ENCODE measurements at places on chromosomes 6 and 20.

DNA sequence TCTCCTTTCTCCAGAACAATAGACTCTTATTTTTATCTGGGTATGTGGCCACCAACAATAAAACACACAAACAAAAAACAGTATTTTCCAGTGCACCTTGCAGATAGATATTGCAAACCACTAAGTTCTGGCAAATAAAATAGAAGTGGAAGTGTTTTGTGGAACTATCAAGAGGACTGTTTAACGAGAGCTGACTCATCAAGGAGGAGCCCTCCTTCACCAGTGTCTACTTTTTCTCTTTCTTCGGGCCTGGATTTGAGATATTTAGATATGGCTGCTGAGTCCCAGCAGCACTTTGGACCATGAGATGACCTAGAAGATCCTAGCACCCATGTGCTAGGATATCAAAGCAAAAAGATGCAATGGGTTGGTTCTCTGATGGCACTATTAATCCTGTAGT, 154.7 kb downstream of the AIG1 start:
- no peak for DNase-seq

DNA sequence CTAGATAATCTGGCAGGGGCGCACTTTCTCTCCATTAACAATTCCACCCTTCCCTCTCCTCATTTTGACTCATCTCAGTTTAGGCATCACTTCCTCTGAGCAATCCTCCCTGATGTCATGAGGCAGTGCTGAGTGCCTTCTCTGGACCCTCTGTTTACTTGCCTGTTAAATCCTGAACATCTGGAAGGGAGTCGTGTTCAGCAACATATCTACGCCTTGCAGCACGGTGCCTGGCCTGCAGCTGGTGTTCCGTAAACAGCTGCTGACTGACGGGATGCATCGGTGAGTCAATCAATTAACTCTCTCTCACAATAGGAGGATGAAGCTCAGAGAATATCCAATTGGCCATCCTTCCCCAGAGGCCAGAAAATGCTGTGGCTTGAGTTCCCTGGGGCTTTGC, 613.5 kb downstream of the PTPRT start:
- no peak for DNase-seq

DNA sequence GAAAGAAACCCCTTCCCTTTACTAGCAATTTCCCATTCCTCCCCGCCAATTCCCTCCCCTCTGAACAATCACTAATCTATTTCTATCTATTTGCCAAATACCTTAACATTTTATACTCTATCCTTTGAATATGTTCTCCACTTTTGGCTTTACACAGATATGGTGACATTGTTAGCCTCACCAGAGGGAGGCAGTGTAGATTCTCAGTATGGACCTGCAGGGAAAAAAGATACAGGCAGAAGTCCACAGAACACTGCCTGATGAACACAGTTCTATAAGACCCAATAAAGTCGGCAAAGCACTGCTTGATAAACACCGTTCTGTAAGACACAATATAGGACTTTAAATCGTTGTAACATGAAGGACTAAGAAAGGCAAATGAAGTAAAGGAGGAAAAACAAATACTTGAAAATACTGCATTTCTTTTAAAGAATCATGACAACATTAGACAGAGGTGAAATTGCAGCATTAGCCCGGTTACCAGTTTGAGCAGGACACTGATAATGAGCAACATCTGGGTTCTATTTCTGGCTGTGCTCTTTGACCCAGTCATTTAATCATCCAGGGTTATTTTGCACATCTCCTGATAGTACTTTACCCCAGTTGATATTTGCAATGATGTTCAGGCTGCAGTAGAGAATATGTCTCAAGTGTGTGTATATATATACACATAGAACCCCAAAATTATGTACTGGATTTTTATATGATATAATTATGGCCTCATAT, 296.8 kb downstream of the UTRN start:
- DNase-seq, result no peak

GRCh38 chr6:26021001-26021349, 58.4 kb downstream of the TRIM38 start:
- no peak for DNase-seq

GRCh38 chr20:20020908-20021307, 3.7 kb downstream of the NAA20 start:
- no peak for DNase-seq

GRCh38 chr20:8490076-8490830, 358.2 kb downstream of the PLCB1 start:
- DNase-seq, result no peak

- DNase-seq, result no peak
Observed at GRCh38 chr20:16418616-16419015, 154.6 kb downstream of the KIF16B start.

DNA sequence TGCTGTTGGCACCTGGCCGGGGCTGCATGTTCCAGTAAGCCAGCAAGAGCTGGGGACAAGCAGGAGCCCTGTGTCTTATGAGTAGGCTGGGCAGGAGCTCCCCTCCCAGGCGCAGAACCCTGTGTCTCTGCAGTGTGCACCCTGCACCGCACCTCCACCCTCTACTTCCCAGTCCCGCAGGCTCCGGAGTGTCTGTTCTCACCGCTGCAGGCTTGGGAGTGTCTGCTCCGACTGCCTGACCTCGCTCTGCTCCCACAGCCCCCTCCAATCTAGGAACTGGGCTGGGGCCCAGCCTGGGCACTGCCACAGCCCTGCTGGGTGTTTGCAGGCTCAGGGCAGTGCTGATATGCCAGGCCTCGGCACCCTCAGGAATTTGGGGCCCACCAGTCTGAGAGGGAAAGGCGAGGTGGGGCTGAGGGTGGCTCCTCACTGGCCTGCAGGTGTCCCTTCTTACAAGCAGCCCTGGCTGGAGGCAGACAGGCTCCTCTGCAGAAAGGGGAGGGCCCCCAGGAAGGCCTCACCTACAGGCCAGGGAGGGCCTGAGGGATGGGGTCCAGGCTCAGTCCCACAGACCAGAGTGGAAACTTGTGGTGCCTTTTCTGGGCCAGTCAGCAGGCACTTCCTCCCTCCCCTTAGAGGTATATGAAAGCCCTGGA, 871.6 kb upstream of the GJE1 start:
- DNase-seq, result no peak

DNA sequence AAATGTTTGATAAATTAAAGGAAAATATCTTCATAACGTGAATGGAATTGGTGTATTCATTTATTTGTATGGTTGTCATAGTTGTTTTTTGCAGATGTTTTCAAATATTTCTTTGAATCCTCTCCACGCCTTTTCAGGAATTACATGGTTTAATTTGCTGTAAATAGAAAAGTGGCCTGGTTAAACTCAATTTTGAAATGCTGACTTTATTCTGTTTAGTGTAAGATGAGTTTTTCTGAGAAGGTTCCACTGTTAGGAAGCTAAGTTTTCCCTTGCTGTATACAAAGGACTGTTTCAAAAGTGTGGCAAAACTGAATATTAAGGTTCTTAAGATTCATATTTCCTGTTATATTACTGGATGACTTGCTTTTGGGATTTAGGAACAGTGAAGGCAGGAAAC, 503 bp upstream of the ZC2HC1B start:
- no peak for DNase-seq

DNA sequence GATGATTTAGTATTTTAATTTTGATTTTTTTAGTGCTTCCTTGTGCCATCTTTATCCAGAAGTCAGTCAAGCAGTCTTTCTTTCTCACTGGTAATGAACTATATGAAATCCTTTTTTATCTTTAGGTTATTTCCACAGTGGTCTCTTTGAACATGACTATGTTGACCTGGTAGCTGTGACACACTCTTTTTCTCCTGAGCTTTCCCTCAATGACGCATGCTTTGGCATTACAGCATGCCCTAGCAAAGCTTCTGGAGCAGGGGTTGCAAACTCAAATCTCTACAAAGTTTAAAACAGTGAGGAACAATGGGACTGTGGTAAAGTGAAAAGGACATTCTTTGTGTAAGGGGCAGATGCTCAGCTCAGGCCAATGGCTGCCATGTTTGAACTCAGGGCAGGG, 4.5 kb upstream of the PLAGL1 start:
- no peak for DNase-seq

GRCh38 chr6:111803371-111803770, 69.9 kb downstream of the FYN start:
- no peak for DNase-seq

DNA sequence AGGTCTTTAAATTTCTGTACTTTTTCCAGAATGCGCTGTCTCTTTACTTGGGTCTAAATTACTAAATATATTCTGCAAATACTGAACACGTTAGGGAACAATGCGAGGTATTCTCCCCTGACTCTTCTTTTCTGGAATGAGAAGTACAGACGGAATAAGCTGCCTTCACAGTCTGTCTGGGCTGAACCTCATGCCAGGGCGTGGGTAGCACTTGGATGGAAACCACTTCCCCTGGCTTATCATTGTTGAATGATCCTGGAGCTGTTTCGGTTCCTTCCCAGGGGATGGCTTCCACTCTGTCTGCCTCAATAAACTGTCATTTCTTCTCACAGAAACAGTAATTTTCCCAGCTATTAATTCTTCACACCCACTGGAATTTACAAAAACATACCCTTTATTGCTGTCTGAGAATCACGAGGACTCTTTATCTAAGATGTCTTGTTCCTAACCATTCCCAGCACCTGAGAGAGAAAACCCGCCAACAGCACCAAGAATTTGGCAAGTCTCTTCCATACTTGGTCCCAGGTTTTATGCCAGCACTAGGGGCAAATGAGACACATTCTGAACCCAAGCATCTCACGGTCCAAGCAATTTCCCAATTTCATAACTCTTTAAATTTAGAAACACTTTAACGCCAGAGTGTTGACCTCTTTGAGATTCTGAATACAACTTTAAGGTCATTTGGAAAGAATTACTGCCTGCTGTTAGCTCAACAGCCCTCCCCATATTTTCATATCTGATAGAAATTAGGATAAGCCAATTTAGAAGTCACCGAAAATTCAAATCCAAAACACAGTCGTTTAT, 43.2 kb upstream of the ADGRF5 start:
- DNase-seq, result no peak

DNA sequence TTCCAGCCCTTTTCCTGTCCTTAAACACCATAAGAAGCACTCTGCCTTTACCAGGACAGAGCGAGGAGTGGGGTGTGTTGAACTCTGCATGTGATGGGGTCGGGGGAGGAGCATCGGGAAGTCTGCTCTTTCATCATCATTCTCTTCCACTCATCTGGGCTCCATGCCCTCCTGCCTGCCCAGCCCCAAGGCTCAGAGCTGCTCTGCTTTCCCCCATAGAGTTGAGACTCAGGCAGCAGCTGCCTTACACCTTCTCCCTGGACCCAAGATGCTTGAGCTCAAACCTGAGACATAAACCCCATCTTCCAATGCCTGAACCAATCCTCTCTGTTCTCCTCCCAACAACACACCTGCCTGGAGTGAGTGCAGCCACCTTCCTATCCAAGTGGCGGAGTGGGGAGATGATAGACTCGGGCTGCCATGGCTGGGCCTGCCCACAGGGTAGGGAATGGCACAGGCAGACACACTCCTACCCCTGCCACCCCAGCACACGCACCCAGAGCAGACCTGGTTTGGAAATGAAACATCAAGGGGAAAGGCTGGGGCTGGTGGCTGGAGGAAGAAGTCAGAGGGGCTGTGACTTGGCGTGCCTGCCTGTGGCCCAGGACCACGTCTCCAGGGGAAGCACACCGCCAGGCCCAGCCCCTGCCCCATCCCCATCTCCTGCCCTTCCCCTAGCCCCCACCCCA, 28.4 kb downstream of the TFEB start:
- no peak for DNase-seq

- DNase-seq, result no peak
Observed at GRCh38 chr6:48318670-48319069, 207.7 kb upstream of the PTCHD4 start.

DNA sequence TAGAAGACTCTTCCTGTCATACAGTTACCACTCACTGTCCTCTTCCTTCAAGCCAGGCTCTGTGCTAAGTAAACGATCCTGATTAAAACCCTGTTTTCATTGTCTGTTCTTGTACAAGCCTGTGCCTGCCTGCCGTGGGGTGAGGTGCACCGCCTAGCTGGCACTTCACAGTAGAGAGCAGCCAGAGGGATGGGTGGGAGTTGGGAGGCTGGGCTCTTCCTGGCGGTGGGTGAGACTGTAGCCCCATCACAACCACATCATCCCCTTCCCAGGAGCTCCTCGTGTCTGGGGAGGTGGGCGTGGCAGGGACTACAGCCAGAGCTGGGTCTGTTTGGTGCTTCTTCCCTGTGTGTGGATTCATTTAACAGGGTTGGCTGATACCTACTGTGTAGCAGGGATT, 382.0 kb downstream of the TAF4 start:
- no peak for DNase-seq

- DNase-seq, result no peak
Observed at GRCh38 chr6:2072453-2072852, 173.0 kb downstream of the GMDS start.

DNA sequence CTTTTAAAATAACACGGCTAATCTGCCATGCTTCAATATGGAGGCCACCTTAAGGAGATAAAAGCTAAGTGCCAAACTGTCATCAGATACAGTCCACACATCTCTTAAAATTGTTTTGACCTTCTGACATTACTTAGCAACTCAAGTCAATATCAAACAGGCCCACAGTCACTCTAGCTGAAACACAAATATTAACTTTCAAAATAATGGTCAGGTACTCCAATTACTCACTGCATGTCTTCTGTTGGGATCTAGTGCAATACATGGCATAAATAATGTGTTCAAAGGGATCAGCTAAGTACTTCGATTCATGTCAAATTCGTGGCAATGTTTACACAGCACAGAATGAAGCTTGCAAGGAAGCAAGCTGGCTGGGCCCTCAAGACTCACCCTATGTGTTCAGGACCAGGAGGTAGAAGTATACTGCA, 133.9 kb upstream of the BEND6 start:
- DNase-seq, result no peak

DNA sequence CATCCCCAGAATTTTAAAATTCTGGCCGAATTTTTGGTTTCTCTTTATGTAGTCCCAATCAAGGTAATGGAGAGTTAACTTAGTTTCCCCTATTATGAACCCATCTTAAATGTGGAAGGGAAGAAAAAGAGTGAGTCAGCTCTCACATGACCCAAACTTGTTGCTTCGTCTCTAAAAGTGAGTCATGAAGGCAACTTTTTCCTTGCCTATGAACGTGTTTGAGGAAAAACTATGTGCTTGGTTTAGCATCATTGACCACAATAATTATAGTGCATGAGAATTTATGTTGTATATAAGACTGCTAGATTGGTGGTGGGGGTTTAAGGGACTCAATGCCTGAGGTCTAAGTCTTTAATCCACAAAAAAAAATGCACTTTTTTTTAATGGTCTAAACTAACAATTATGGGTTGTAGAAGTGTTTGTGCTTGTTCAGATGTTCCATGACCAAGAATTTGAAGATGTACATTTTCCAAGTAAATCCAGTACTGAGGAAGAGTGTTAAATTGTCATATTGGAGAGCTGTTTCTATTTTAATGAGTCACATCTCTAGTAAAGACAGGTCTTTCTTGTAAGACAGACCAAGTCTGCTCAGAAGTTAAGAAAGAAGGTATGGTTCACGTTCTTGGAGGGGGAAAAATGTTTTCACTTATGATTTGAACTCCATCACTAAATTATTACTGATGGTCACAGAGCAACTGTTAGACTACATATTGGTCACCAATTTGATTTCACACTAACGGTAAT, 409.9 kb upstream of the MARCKS start:
- DNase-seq, result no peak

DNA sequence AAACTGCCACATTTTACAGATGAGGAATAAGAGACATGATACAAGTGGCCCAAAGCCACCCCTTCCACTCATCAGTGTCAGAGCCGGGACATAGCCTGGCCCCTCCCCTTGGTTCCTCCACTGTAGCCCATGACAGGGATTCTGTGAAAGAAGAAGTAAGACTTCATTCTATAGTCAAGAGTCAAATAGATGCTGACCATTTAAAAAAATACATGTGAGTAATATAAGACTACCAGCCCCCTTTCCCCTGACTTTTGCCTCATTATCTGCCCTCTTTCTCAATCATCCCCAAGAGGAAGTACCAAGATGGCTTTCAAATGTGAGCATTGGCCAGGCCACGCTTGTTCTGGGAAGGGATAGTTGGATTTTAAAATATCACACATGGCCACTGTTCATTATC, 57.8 kb upstream of the TAB2 start:
- DNase-seq, result no peak

Data from stimulated activated CD4-positive, alpha-beta T cell treated with anti-CD3 and anti-CD28 coated beads, Interleukin-1b, Interleukin-23, amount 100 ng/mL, for 1 hour (primary cell).